ENCODE measurements at places on chromosomes 11 and 22.
A peak's percentile ranks its signal among the peaks of the same experiment; 100 is the strongest.

DNA sequence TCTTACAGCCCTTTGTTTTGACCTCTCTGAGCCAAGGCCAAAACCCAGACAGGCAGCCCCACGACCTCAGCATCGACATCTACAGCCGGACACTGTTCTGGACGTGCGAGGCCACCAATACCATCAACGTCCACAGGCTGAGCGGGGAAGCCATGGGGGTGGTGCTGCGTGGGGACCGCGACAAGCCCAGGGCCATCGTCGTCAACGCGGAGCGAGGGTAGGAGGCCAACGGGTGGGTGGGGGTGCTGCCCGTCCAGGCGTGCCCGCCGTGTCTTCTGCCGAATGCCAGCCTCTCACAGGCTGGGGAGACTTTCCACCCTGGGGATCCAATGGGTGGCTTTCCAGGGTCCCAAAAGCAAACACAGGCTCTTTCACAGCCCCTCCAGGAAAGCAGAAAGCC, 37.1 kb upstream of the PPP6R3 start:
- DNase-seq, result no peak

DNA sequence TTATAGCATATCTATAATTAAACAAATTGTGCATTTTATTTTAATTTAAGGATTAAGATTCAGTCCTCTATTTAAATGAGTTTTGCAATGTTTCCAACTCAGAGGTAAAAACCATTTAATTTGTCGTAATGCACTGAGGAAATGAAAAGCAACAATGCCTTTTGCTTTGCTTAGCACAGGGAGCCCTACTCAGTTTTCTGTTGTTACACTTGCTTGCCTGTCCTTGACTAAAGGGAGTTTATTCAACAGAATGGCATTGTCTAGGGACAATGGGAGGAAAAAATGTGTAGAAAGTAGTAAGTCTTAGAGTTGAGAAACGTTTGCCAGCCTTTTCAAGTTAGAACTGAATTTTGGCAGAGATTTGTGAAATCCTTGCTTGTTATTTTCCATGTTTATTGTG, 734.2 kb upstream of the ANO3 start:
- DNase-seq, result no peak

- no peak for DNase-seq
Observed at GRCh38 chr11:19805376-19805775, 92.7 kb downstream of the NAV2 start.

DNA sequence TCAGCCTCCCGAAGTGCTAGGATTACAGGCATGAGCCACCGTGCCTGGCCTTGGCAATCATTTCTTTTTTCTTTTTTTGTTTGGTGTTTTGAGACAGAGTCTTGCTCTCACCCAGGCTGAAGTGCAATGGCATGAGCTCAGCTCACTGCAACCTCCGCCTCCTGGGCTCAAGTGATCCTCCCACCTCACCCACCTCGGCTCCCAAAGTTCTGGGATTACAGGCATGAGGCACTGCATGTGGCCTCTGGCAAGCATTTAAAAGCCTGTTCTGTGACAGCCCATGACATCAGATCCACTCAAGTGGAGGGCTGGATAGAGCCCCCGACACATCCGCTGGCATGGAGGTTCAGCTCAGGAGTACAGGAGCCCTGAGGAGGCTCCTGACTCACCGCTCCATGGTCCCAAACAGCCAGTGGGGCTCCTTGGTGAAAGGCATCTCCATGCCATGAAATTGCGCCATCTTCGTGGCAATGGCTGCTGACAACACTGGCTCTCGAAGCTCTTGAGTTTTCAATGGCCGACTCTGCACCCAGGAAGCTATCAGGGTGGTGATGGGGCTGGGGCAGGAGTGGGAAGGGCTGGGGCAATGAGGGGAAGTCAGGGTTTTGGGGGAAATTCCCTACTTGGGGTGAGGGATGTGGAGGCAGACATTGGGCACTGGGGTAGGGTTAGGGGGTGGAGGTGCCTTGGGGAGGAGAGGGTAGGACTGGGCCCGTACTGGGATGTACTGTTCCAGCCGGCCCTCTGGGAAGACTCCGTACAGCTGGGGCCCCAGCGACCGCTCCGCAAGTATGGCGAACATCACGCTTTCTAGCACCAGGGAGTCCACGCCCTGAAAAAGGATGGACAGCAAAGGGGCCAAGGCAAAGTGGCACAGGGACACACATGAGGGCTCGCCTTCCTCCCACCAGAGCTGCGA, 1.4 kb downstream of the CHKB start:
- no peak for DNase-seq

- DNase-seq, result peak; percentile 84
Observed at GRCh38 chr11:9250139-9250582, 15.0 kb downstream of the DENND5A start.

GRCh38 chr11:61833471-61833870, 5.4 kb downstream of the FADS2 start:
- DNase-seq, result peak; percentile 79

DNA sequence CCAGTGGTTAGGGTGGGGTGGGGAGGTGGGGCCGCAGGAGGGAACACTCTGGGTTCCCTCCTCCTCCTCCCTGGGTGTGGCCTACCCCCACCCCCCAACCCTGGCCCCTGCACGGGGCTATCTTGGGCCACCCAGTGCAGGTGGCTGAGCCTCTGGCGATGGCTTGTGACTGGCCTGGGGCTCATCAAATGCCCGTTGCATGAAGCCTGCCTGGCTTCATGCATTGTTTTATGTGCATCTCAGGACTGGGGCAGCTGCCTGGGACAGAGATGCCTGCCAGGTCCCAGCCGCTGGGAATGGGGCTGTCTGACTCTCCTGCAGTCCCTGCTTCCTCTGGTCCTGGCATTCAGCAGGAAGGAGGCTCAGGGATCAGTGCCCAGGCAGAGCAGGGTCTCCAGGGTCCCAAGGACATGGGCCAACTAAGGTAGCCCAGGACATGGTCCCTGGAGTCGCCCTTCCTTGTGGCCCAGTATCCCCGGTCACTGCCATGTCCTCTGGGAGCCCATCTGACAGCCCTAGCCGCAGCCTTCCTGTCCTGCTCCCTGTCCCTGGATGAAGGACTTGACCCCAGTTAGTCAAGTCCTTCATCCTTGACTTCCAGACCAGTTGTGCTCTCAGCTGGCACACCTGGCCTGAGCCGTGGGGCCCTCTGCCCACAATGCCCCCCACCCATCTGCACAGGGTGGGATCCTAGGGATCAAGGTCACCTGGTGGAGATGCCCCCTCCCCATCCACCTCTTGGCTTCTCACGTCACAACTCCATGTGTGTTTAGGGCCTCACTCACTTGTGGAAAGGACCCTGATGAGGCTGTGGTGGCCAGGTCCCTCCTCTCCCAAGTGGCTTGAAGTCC, 112.1 kb upstream of the FGF3 start:
- no peak for DNase-seq

DNA sequence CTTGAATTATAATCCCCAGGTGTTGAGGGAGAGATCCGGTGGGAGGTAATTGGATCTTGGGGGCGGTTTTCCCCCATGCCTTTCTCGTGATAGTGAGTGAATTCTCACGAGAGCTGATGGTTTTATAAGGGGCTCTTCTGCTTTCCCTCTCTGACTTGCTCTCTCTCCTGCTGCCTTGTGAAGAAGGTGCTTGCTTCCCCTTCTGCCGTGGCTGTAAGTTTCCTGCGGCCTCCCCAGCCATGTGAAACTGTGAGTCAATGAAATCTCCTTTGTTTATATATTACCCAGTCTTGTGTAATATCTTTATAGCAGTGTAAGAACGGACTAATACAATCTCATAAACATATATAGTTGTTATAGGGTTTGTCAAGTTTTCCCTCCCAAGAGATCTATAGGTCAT, 32.8 kb downstream of the KCNE3 start:
- no peak for DNase-seq

DNA sequence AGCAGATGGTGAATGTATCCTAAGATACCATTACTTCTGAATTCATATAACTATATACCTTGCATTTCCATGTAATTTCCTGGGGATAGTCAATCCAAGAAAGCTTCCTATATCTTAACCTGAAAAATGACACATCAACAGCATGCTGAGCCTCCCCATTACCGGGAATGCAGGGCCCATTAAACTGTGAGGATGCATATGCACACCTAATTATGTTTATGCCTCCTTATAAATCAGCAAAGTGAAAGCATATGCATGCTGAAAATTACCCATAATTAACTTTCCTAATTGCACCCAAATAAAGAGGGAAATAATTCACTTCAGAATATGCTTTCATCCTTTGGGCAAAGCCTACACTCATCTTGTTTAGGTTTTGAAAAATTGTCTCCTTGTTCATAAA, 663.0 kb downstream of the KCNA4 start:
- DNase-seq, result no peak

DNA sequence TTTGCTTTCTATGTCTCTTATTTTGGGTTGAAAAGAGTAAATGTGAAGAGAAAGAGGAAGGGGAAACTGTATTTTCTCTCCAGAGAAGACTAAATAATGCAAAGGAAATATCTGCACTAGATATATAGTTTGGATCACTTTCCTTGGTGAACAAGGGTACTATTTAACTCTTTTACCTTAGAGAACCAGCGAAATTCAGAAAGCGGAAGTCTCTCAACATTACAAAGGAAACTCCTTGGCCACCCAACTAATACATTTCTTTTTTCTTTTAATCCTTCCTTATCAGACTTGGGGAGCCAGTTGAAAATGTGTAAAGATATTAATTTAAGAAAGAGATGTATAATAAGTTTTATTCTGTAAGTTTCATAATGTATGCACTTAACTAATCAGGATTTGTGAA, 64.2 kb downstream of the SESN3 start:
- no peak for DNase-seq

GRCh38 chr22:50531546-50531961, 1.7 kb upstream of the TYMP start:
- peak; percentile 94 for DNase-seq

DNA sequence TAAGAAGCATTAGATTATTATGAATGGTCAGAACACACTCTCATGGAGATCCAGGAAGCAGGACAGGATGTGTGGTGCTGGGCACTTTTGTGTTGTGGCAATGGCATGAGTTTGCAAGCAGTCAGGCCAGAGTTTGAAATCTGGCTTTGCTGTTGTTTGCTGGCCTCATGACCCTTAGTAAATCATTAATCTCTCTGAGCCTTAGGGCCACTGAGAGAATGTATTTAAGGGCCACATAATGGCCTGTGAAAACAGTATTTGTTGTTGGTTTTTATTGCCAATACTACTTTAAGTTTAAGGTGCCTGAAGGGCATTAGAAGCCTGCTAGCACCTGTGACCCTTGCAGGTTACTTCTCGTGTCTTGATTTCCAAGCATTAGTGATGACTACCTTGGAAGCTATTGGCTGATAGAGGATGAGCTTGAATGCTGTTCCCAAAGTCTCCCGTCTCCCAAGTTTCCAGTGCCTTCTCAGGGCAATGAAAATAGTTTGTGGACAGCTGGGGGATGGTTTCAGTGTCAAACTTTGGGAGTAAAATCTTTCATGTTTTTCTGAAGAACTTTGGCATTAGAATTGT, 24.6 kb downstream of the STIM1 start:
- DNase-seq, result no peak

DNA sequence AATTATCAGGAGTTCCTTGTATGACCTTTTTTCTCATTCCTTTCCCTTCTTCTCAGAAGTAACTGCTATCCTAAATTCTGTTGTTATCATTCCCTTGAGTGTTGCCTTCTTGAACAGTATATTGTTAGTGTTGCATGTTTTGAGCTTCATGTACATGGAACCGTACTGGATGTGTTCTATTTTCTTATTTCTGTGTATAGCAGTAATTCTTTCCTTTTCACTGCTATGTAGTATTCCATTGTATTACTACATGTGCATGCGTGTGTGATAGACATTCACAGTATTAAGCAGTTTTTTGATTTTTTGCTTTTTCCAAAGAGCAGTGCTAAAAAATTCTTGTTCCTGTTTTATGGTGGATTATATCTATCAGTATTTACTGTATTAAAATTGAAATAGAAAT, 90.3 kb upstream of the RAB1B start:
- no peak for DNase-seq

- DNase-seq, result no peak
Observed at GRCh38 chr11:16924826-16925560, 89.2 kb downstream of the PLEKHA7 start.

DNA sequence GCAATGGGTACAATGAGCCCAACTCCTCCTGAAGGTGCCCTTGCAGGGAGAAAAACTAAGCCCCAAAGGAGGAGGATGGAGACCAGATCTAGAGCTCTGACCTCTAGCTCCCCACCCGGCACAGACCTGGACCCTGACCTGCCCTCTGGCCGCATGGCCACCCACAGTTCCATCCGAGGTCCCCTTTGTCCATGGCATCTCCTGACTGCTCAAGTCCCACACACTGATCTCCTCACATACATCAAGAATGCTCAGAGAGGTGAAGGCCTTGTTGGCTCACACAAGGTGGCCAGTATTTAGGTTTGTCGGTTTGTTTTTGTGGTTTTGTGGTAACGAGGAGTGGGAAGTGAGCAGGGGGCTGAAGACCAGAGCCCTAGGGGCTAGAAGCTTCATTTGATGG, 423.5 kb upstream of the B3GAT1 start:
- no peak for DNase-seq

DNA sequence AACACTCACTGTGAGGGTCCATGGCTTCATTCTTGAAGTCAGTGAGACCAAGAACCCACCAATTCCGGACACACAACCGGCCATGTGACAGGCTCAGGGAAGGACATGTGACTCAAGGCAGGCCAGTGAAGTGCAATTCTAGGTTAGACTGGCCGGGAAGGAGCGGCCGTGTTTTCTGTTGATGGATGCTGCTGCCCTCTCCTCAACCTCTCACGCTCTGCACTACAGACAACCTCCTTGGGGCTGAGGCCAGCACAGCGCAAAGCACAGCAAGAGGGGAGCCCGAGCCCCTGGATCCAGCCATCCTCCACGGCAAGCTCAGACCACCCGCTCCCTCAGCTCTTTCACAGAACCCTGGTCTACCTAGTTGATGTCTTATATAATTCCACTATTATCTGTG, 2.8 kb downstream of the NUDT8 start:
- DNase-seq, result no peak

GRCh38 chr11:46285594-46286033, 8.2 kb downstream of the CREB3L1 start:
- no peak for DNase-seq

- peak; percentile 68 for DNase-seq
Observed at GRCh38 chr11:90204832-90205646, 17.8 kb downstream of the CHORDC1 start.

- DNase-seq, result no peak
Observed at GRCh38 chr11:74417860-74418508, 19.8 kb upstream of the PGM2L1 start.

- no peak for DNase-seq
Observed at GRCh38 chr11:47843361-47844055, 4.6 kb downstream of the NUP160 start.

DNA sequence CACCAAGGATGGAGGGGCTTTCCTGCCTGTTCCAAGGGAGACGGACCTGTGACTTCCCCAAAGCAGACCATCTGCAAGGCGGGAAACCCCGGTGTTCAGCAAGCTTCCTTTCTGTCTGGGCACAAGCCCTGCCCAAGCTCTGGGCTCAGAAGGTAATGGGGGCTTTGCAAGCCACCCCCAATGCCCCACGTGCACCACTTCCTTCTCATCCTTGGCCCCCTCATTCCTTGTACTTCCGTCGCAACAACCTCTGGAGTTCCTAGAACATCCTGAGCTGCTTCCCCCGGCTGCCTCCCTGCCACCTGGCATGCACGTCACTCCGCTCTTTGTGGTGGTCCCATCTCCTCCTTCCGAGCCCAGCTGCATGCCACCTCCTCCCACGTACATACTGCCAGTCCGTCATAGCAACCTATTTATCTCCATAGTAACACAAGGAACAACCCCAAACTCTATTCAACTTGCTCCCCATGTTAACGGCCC, 3.9 kb downstream of the MYEOV start:
- DNase-seq, result peak; percentile 79
